ENCODE measurements at places on chromosomes 6 and 20.

DNA sequence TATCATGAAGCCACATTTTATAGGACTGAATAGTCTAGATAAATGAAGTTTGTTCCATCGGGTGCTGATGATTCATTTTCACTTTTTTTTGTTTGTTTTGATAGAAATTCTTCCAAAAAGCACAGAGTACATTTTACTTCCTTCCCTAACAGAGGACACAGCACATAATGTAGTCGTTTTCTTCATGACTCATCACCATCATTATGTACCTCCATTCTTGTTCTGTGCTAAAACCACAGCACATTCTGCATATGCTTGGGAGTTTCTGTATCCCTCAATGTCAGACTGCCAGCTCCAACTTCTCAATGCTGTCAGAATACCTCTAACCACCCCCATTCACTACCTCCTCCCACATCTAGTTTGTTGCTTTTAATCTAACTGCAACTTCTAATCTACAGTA is 1004.9 kb upstream of the ADGRB3 start:
- DNase-seq, result no peak

- DNase-seq, result no peak
Observed at GRCh38 chr6:105785066-105785811, 300.9 kb upstream of the PRDM1 start.

GRCh38 chr20:14928083-14928482 is 590.7 kb upstream of the FLRT3 start:
- DNase-seq, result no peak

- no peak for DNase-seq
Observed at GRCh38 chr6:89921691-89922090, 27.4 kb downstream of the GJA10 start.

DNA sequence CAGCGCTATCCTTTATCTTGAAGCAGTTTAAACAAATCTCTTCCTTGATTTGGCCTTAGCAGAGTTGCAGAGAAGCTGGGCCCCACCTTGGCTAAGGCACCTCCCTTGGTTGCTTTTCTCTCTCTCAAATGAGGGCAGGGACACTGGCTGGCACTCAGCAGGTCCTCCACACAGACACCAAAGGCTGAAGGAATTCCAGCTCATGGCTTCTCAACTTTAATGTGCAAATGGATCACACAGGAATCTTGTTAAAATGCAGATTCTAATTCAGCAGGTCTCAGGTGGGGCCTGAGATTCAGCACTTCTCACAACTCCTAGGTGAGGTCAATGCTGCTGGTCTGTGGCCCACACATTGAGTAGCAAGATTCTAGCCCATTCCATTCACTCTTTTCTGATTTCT is 25.7 kb downstream of the RIMS4 start:
- DNase-seq, result no peak

GRCh38 chr20:46317685-46318177 is 9.4 kb upstream of the CDH22 start:
- no peak for DNase-seq

GRCh38 chr6:106119546-106119945 is 33.4 kb downstream of the PRDM1 start:
- DNase-seq, result no peak
